Activated naive CD4-positive, alpha-beta T cell treated with Interleukin-2 at 50 U/mL for 16 hours (primary cell): ENCODE measurements at places on chromosomes 16 and 17.

- DNase-seq, result no peak
These were observed 28.5 kb upstream of the SHCBP1 start for GRCh38 chr16:46649588-46650253.

- DNase-seq, result no peak
These were observed 120.5 kb downstream of the ZFHX3 start for GRCh38 chr16:72927199-72928089.

- no peak for DNase-seq
These were observed 472.1 kb upstream of the C16orf82 start for GRCh38 chr16:26594666-26595065.

DNA sequence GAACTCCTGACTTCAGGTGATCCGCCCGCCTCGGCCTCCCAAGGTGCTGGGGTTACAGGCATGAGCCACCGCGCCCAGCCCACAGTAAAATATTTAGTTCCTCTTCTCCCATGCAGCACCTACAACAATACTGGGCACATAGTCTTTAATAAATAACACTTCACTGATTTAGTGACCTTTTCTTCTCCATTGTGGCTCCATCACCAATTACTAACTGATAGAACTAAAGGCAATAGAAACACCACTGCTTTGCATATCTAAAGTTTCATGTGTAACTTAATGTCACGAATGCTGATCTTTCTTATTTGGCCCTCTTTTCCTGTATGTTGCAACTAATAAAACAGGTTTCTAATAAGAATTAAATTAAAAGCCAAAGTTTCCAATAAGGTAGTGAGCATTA lies 38.9 kb downstream of the TRIM37 start:
- no peak for DNase-seq

- DNase-seq, result no peak
These were observed 467 bp upstream of the GDE1 start for GRCh38 chr16:19522397-19522732.

- DNase-seq, result no peak
These were observed 211.7 kb downstream of the SEC14L1 start for GRCh38 chr17:77352441-77352840.

- no peak for DNase-seq
These were observed 17.7 kb upstream of the ITGB4 start for GRCh38 chr17:75703591-75703990.

DNA sequence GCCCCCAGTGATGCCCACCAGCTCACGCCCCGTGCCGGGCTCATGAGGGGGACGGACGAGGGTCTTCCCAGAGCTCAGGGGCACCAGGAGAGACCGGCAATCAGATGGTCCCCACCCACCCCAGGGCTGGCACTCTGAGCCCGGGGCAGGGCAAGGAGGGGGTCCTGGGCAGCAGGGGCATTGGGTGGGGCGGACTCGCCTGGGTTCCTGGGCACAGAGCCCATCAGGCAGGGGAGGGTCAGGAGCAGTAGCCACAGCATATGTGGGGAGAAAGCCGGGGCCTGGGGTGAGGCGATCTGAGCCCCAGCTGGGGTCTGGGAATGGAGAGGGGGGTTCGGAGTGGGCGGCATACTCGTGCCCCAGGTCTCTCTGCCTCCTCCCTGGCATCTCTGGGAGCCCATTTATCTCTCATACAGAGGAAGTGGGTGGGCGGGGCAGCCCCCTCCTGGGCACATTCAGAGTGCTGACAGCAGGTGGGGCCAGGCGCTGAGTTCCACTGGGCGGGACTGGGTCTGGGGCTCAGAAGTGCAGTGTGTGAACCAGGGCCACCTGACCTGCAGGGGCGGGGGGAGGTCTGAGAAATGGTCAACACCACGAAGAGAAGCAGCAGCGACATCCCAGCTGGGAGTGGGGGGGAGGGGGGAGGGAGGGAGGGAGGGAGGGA lies 20.5 kb upstream of the UBE2I start:
- no peak for DNase-seq

- DNase-seq, result peak; percentile 97
These were observed at the start of gene NUP88 for GRCh38 chr17:5419356-5419958. NUP88 (minus strand) TSS chr17:5419662; CDS start chr17:5419650, 12 bp downstream.

DNA sequence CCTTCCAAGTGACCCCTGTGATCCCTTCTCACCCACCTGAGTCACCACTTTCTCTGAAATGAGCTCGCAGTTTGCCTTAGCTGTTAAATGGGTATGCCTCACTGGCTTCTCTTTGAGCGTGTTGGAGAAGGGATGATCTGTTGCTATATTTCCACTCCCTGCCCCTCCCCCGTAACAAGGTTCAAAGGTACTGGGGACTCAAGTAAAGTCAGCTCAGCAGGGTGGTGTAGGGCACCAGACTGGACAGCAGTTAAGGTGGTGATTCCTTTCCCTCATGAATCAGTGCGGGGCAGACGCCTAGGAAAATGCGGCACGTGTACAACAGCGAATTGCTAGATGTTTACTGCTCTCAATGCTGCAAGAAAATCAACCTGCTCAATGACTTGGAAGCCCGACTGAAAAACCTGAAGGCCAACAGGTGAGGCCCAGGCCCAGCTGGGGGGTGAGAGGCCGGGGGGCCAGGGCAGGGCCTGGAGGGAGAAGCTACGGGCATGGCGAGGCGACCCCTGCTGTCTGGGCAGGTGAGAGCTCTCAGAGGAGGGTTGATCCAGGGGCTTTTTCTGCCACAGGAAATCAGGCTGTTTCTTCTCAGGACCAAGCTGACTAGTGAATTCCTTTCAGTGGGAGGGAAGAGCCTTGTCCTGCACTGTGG lies 130.3 kb downstream of the RAB11FIP4 start:
- no peak for DNase-seq

- no peak for DNase-seq
These were observed 24.9 kb downstream of the TERB1 start for GRCh38 chr16:66776457-66776856.

GRCh38 chr16:11333010-11333409 lies 12.2 kb upstream of the RMI2 start:
- no peak for DNase-seq

GRCh38 chr16:46822270-46822669 lies 8.7 kb downstream of the C16orf87 start:
- DNase-seq, result peak; percentile 38

DNA sequence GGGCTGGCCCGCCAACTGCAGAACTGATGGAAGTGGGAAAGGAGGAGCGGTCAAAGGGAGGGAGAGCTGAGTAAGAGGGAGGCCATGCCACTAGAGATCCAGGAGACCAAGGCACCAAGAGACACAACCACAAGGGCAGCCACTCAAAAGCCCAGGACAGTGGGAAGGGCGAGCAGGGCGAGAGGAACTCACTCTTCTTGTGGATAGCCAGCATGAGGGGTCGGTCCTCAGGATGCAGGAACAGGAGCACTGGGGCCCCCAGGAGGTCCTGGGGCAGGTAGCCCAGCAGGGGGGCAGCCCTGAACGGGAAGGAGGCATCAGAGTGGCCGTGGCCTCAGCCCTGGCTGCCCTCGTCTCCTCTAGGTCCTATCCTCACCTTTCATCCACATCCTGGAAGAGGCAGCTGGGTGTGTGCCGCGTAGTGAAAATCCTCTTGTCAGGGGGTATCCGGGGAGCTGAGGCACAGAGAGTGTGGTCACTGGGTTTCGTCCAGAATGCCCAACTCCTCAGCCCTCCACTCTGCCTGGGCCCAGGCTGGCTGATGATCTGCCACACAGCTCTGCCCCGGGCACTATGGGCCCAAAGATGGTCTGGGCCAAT lies 4.3 kb downstream of the PER1 start:
- no peak for DNase-seq

DNA sequence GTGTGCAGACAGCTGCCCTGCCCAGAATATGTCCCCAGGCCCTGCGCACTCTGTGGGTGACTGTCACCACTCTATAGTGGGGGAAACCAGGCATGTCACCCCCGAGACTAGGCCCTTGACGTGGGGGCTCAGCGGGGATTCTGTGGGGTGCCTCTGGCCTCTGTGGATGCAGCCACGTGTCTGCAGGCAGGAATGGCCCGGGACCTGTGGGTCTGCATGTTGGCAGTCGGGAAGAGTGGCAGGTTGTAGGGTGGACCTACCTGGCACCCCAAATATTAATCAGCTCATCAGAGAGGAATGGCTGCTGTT lies 954 bp downstream of the IL32 start:
- peak; percentile 21 for DNase-seq

GRCh38 chr17:72361892-72362291 lies 241.1 kb downstream of the SOX9 start:
- no peak for DNase-seq

GRCh38 chr17:76914937-76915336 lies 46.7 kb downstream of the MGAT5B start:
- DNase-seq, result no peak

GRCh38 chr16:64648282-64648681 lies 473.6 kb downstream of the CDH11 start:
- DNase-seq, result no peak

DNA sequence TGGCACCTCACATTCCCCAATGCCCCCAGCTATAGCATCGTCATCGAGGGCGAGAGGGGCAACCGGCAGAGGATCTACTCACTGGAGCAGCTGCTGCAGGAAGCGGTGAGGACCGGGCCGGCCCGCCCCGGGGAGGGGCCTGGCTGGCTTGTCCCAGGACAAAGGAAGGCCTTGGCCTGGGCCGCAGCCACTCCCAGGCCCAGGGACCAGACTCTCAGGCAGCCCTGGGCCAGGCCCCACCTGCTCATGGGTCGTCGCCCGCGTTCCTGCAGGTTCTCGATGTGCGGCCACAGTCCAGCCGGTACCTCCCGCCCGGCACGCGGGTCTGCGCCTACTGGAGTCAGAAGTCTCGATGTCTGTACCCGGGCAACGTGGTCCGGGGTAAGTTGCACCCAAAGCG lies 53.4 kb downstream of the ACTG1 start:
- DNase-seq, result no peak

DNA sequence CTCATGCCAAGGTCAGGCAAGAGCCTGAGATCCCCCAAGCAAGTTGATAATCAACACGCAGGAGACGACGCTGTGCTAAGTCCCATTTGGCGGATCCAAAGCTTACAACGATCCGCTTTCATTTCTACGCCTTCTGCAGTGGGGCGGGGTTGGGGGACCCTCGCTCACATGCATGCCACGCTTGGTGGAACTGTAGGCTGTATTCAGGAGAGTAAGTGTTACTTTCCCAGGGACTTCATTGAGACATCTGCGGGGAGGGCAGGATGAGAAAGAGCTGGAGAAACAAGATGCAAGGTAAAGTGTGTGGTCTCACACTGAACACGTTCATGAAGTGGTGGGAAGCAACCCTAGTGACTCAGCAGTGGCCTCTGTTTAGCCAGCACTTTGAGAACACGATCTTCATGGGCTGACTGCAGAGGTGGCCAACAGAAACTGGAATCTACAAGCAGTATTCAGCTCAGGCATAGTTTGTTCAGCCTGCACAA lies 100.5 kb downstream of the XYLT1 start:
- DNase-seq, result peak; percentile 20

GRCh38 chr17:81422776-81423697 lies 27.8 kb downstream of the BAHCC1 start:
- no peak for DNase-seq

DNA sequence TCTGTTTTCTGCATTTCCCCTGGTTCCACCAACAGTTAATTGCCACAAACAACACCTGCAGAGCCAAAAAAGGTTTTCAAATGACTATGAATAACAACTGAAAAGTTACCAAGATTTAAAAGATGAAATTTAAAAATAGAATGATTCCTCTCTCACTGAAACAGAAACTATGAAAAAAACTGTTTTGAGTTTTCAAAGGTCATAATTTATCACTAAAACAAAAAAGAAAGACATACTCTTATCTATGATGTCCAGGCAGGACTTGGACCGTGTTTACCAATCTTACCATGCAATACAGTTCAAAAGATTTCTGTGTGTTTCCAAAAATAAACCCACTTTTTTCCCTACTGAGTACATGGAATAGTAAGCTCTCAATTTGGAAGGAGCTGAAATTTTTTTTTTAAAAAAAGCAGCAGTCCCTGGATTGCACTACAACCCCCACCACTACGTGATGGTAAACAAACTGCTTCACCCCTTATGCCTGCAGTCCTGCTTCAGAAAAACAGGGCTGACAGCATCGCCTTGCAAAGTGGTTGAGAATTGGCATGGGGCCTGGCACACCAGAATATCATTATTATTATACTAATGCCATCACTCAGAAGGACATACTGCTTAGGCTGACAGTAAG lies 8.5 kb downstream of the TXNDC11 start:
- DNase-seq, result no peak

- no peak for DNase-seq
These were observed 82.4 kb downstream of the KCNJ2 start for GRCh38 chr17:70251706-70252105.

GRCh38 chr16:30858829-30859423 lies 35.0 kb downstream of the BCL7C start:
- no peak for DNase-seq

DNA sequence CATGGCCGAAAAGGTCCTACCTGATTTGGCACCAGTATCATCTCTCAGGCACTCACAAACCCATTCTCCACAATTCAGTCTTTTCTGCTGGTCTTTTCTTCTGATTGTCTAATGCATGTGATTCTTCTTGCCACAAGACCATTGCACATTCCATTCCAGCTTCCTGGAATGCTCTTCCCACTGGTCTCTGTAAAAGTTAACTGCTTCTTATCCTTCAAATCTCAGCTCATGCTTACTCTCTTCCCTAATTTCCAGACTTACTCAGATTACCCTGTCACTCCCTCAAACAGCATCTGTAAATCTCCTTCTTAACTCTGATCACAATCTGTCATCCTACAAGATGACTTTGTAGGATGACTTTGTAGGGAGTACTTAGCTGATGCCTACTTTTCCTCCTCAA lies 320.2 kb downstream of the MAP2K6 start:
- no peak for DNase-seq

GRCh38 chr16:88830258-88830657 lies 18.5 kb upstream of the APRT start:
- DNase-seq, result no peak

- peak; percentile 3 for DNase-seq
These were observed 22.5 kb upstream of the CMTR2 start for GRCh38 chr16:71311553-71312158.

DNA sequence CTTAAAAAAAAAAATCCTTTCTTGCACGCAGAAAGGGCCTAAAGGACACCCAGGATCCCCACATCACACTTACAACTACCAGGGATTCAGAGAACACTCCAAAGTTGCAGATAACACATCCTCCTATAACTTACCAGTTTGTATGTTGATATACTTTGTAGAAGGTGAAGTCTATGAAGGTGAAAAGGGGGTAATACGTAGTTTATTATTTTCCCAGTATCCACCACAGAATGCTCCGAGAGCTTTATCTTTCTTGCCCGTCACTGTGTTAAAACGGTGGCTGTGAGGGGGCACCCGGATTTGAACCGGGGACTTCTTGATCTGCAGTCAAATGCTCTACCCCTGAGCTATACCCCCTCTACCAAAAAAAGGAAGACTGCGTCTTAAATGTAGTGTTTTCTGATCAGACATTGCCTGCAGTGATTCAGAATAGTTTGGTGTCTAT lies 7.9 kb upstream of the RPL23 start:
- DNase-seq, result no peak

DNA sequence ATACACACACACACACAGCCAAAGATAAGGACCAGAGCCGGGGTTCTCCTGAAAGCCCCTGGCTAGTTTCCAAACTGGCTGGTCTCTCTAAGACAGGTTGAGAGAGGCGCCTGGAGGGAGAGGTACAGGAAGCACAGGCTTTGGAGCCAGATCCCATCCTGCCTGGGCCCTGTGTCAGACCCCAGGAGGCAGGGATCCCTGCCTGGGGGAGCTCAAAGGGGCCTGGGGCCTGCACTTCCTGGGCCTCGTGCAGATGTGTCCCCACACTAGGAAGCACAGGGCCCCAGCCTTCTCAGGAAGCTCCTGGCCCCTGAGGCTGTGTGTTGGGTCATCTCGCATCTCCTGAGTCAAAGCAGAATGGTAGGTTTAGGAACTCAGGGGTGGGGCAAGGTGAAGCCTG lies 16.0 kb downstream of the SLC5A10 start:
- DNase-seq, result no peak

GRCh38 chr17:21029036-21029435 lies 13.8 kb downstream of the USP22 start:
- peak; percentile 53 for DNase-seq
